ENCODE measurements at places on chromosomes 11 and 22. TPM values are rescaled to one million over a fixed set of nuclear protein-coding genes. Genes with fewer than 3 reads are reported as not detected.

Gene KCNQ1
- 0.89 TPM for total RNA-seq

Gene DEUP1
- total RNA-seq = not detected

GRCh38 chr11:69699213-69699612 lies 4.6 kb downstream of the FGF19 start:
- no peak for DNase-seq

Gene SREBF2
- total RNA-seq = 132 TPM

- no peak for DNase-seq
Measured at GRCh38 chr11:86740628-86741483, 59.5 kb upstream of the PRSS23 start.

DNA sequence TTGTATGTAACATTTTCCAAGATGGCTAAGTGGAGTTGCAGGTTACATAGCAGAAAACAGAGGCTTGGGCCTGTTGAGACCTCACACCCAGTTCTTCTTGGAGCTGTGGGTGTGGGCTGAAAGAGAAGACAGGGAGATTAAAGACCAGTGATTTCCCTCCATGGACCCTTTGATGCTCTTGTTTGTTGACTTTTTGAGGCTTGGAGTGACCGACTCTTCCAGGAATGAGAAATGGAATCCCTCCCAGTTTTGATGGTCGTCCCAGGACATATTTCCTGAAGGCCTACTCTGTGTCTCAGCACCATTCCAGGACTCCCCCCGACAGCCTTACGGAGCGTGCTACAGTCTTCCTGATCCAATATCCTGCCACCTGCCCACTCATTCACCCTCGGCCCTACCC lies 96.9 kb downstream of the PTPRJ start:
- DNase-seq = no peak

Gene FGF4
- not detected for total RNA-seq

Gene LMNTD2
- total RNA-seq = 6.3 TPM

DNA sequence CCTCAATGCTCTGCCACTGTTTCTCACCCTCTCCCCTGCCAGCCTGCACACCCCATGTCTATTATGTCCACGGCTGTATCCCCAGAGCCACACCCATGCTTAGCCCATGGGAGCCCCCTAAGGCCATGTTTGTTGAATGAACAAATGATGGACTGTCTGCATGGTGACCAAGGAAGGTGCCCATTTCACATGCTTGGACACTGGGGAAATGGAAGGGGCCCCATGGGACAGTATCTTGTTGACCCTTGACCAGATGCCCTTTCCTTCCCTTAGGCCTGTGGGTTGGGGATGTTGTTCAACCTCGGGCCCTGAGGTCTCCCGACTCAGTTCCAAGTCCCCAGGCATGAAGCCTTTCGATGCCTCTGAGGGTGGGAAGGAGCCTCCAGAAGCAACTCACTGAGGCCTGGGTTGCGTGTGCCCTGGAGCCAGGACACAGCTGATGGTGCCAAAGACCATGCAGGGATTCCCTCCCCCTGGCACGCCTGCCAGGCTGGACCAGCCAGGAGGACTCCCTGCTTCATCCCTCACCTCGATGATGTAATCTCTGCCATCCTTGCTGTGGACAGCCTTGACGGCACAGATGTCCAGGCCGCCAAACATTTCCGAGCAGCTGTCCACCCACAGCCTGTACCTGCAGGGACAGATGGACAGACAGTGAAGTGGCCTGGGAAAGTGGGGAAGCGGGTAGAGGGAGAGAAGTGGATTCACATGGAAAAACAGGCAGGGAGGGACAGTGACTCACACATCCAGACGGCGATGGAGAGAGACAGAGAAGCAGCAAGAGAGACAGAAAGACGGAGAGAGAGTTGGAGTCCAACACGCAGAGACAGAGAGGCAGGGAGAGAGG lies 58.9 kb downstream of the FBXO7 start:
- DNase-seq = no peak

DNA sequence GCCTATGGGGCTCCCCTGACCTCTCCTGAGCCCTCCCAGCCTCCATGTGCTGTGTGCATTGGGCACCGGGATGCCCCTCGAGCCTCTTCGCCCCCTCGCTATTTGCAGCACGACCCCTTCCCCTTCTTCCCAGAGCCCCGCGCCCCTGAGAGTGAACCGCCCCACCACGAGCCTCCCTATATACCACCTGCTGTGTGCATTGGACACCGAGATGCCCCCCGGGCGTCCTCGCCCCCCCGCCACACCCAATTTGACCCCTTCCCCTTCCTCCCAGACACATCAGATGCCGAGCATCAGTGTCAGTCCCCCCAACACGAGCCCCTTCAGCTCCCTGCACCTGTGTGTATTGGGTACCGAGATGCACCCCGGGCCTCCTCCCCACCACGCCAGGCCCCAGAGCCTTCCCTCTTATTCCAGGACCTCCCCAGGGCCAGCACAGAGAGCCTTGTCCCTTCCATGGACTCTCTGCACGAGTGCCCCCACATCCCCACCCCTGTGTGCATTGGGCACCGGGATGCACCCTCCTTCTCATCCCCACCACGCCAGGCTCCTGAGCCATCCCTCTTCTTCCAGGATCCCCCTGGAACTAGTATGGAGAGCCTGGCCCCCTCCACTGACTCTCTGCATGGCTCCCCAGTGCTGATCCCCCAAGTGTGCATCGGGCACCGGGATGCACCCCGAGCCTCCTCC lies 28.8 kb downstream of the TRIOBP start:
- no peak for DNase-seq

- no peak for DNase-seq
Measured at GRCh38 chr11:80432057-80432456, 991.2 kb upstream of the TENM4 start.

Gene LMO2
- total RNA-seq = 7.4 TPM

- no peak for DNase-seq
Measured at GRCh38 chr11:114260077-114260476, 36.1 kb upstream of the NNMT start.

- no peak for DNase-seq
Measured at GRCh38 chr11:119314726-119315125, 2.2 kb downstream of the MCAM start.

Gene TUBA8
- total RNA-seq = 2.7 TPM

DNA sequence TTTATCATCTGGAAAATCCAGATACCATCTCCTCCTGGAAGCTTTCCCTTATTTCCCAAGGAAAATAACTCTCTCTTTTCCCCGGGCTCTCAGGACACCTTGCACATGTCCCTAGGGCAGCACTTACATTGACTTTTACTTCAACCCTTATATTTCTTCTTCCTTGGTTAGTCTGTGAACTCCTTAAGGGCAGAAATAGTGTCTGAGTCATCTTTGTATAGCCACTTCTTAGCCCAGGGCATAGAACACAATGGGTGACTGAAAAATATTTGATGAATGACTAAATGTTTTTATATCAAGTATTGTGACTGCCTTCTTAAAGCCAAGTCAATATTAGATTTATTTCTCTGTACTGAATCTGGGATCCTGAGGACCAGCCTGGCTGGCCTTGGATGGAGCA lies 45.4 kb upstream of the MYOD1 start:
- DNase-seq = no peak

GRCh38 chr22:20636075-20636812 lies 128.8 kb downstream of the MED15 start:
- DNase-seq = no peak

DNA sequence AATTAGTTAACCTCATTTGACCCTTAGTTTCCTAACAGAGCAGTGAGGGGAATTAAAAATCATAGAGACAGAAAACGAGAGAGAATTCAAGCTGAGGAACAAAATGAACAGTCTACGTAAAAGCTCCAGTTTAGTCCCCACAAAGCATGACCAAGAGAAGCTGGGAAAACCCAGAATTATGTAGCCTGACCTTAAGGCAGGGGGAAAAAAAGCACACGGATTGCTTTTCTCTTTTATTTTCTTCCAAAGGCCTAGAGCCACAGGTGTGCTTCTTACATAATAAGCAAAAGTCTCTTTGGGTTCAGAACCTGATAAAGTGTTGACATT lies 514 bp upstream of the AMBRA1 start:
- no peak for DNase-seq

GRCh38 chr22:41935015-41935351 lies 8.4 kb upstream of the TNFRSF13C start:
- no peak for DNase-seq

DNA sequence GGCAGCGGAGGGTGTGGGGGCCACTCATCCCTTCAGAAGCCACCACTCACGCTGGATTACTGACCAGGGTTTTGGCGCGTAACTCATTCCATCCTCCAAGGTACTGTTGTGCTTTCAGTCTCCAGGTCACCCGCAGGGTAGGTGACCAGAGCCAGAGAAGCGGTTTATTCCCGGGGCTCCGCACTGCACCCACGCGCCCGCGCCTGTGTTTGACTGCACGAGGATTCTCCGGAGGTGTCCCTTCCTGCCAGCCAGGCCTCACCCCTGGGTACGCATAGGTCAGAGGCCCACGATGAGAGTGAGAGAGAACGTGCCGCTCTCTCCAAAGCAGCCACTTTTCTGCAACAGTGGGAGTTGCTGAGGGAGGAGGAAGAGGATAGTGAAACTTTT lies 55.5 kb downstream of the TRAF6 start:
- DNase-seq = no peak

Gene ALX4
- 0.21 TPM for total RNA-seq

Gene FHIP1B
- 78.7 TPM for total RNA-seq

Gene SCGB1C1
- total RNA-seq = not detected

GRCh38 chr11:70496591-70497535 lies 98.5 kb downstream of the CTTN start:
- no peak for DNase-seq

DNA sequence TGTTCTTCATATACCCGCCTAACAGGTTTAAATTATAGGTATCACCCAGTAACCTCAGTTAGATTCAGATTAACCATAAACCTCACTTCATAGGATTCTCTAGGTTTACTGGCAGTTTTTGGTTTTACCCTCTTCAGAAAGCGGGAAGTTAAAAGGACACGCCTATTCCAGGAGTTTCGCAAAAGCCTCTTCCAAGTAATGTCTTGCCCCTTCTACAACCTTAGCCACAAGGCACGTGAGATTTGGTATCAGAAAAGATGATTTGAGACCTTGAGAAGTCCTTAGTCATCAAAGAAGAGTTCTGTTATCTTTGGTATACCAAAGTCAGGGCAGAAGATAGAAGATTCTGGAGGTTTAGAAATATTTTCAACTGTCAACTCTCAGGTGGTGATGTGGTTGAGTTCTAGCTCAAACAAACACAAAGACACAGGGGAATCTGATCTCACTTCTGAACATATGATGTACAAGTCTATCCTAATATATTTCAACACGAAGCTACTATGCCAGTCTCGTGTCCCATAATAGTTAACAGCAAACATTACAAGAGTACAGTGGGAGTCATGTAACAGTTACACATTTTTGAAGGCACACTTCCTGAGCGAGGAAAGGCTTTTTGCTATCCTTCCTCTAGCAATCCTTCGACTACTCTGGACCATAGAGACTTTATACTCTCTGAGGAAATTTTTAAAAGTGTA lies 103.5 kb downstream of the USP35 start:
- no peak for DNase-seq

DNA sequence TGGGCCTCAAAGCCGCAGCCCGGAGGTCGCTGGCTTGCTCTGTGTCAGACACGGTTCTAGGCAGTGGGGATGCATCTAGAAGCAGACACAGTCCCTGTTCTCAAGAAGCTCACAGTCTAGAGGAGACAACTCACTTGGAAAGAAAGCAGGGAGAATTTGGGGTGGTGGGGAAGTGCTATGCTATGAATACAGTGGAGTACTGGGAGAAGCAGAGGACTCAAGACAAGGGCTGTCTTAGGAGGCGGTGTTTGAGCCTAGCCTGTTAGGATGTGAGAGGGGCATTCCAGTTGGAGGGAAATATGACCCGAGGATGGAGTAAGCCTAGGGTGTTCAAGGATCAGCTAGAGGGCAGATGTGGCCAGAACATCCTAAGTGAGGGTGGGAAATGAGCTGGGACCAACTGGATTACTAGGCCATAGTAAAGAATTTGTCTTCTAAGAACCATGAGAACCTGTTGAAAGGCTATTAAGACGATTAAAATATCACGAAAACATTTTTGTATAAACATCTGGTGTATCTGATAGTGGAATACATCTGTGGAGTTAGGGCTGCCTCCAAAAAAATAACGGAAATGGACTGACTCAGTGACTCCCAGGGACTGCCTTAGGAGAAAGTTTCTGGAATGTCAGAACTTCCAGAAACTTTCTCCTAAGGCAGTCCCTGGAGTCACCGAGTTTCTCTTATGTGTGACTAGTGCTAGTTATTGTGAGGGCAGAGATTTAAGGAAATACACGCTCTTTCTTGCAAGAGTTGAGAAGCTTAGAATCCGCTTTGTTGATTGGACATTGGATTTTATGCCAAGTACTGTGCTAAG lies 1.1 kb upstream of the PITPNB start:
- DNase-seq = no peak

GRCh38 chr11:16941935-16942334 lies 72.3 kb downstream of the PLEKHA7 start:
- no peak for DNase-seq

- DNase-seq = no peak
Measured at GRCh38 chr11:100638648-100639047, 48.4 kb upstream of the ARHGAP42 start.

DNA sequence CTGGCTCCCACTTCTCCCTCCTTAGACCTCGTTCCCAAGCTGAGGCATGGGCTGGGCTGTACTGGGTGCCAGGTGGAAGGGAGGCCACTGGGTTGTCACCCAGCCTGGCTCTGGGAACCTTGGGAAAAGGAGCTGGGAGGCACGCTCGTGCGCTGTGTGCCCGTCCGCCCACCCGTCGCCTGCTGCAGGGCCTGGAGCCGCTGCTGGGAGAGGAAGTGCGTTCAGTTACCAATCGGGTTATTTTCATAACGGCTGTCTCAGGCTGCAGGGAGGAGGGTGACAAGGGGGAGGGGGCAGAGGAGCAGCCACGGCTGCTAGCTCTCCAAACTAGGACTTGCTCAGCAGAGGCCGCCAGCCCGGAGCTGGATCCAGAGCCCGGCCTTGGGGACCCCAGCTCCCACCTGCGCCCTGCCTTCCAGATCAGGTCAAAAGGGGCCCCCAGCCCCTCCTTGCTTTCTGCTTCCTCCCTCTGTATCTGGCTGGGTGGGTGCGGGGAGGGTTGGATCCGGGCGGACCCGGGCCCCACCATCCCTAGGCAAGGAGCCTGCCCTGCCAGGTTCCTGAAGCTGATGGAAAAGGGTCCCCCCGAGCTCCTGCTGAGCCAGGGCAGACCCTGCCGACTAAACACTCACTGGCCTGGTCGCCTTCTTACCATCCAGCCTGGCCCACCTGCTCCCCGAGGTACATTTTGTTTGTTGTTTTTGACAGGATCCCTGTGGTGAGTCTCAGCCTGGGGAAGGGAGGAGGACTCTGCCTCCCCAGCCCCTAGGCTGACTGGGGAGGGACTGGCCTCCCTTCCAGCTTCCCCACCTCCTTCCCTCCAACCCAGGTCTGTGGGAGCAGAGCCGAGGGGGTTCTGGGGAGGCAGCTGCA lies 14.3 kb downstream of the DGKZ start:
- no peak for DNase-seq

- DNase-seq = no peak
Measured at GRCh38 chr11:61144511-61145179, 16.6 kb downstream of the VPS37C start.

GRCh38 chr22:23315341-23315917 lies 135.1 kb downstream of the BCR start:
- DNase-seq = no peak

Gene MPZL2
- 55.1 TPM for total RNA-seq

GRCh38 chr11:62917906-62918502 lies 3.2 kb downstream of the CHRM1 start:
- no peak for DNase-seq

Gene HOATZ
- total RNA-seq = not detected

All from suprapubic skin (tissue), 4 donors.